Glomerular endothelial cell (primary cell): ENCODE measurements at places on chromosomes 5 and 9.

GRCh38 chr9:110728058-110728457 is 59.5 kb downstream of the MUSK start:
- DNase-seq: no peak

DNA sequence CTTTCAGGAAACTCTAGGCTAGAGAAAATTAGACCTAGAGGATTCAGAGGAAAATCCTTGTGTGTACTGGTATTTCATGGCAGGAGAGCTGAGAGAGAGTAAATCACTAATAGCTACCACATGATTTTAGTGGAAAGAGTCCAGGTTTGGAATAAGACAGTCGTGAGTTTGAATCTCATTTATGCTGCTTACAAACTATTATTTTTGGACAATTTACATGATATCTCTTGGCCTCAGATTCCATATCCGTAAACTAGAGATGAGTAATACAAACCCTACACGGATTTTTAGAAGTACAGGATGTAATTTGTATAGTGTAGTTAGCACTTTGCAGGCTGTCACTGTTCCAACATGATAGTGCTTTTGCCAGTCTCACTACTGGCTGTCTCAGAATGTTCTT is 2.7 kb downstream of the IL31RA start:
- DNase-seq: no peak

- no peak for DNase-seq
Measured at GRCh38 chr5:177366528-177367322, 9.0 kb downstream of the RGS14 start.

- no peak for DNase-seq
Measured at GRCh38 chr9:126217250-126217653, 109.4 kb upstream of the MVB12B start.

GRCh38 chr9:17063535-17064135 is 71.2 kb upstream of the CNTLN start:
- DNase-seq: peak; percentile 18

DNA sequence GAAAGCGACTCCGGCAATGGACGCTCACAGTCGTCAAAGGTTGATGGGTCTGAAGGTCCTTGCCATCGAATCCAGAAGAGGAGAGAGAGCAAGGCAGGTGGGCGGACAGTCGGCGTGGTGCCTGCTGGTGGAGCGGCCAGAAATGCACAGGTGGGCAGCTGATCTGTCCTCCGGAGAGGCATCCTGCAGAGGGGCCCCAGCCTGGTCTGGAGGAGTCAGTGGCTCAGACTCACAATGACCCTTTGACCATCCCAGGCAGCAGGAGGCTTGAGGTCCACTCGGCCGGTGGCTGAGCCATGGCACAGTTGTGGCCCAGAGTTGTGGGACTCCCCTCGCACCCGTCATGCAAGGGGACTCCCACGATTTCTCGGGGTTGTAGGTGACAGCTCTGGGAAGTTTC is 34.4 kb upstream of the FCN2 start:
- no peak for DNase-seq

- DNase-seq: no peak
Measured at GRCh38 chr5:96026406-96027041, 64.9 kb upstream of the ELL2 start.

- no peak for DNase-seq
Measured at GRCh38 chr9:120014796-120015195, 565.2 kb downstream of the CDK5RAP2 start.

- no peak for DNase-seq
Measured at GRCh38 chr5:173454361-173454735, 126.1 kb upstream of the STC2 start.

DNA sequence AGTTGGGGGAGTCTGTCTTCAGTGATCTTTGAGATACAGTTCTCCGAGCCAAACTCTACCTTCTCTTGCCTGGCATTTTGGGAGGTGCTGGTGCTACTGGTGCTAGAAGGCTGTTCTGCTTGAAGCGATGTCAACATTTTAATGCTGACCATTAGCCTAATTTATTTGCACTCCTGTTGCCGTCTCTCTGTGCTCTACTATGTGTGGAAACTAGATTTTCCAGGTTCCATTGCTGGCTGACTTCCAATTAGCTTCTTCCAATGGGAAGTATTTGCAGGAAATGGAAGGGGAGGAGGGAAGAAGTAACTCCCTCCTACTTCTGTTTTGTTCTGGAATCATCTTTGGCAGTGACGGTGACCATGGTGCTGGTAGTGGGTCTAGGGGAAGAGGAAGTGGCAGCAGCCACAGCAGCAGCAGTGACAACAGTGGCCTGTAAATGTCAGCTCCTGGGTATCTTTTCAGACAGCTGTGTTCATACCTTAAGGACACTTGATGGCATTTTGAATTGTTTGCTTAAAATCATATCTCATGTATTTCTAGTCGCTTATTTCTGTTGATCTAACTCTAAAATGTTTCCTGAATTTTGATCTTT is 7.9 kb downstream of the TXNDC8 start:
- no peak for DNase-seq

GRCh38 chr5:5887833-5888232 is 465.4 kb downstream of the ICE1 start:
- no peak for DNase-seq

DNA sequence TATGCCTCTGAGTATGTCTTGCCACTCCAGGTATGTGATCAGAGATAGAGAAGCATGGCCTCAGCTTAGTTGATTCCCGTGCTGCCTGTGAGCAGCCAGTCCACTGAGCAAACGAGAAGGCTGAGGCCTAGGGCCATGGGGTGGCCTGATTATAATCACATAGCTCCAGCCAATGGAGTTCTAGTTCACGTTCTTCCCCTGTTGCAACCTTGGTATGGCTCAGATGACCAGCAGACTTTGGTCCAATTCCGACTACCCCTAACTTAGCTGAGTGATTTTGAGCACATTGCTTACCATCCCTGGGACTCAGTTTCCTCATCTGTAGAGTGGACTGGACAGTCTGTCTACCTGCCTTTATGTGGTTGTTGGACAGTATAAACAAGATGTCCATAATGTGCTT is 68.4 kb downstream of the PPARGC1B start:
- DNase-seq: no peak
